Erythroblast (primary cell): ENCODE measurements at places on chromosomes 4 and X.

DNA sequence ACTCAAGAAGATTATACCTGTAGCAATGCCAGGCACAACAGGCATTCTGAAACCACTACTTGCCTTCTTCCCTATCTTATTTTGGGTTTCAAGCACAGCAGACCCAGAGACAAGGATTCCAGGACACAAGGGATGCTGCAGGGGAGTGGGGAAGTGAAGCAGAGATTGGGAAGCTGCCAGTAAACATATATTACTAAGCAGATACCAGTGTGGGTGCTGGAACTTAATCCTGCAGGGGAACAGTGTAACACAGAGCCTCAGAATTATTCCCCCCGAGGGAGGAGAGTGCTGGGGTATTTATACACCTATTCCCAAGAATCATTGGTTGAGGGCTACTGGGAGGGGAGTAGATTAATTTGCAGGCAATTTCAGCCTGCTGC is 33.3 kb upstream of the MAML3 start:
- no peak for DNase-seq

DNA sequence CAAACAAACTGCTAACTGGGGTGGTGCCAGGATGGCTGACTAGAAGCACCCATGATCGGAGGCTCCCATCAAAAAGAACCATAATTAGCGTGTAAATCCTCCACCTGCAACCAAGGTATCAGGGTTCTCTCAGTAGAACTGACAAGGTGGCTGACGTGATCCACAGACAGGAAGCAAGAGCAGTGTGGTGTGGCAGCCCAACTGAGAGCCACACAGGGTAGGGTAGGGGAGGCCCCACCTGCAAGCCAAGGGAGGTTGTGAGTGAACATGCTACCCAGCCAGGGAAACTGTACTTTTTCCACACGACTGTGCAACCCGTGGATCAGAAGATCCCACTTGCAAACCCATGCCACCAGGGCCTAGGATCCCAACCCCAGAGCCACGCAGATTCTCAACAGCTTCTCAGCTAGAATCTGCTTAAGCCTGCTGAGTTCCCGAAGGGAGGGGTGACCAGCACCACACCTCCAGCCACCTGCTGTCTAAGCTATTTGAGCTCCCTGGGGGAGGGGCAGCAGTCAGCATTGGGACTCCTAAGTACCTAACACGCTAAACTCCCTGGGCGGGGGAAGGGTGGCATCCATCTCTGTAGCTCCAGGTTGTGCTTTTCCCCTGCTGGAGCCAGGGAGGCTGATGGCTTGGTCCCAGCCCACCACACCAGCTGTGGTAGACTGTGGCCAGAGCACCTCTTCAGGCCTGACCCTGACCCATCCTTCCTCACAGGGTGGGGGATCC is 425.1 kb downstream of the GPM6A start:
- DNase-seq = no peak

DNA sequence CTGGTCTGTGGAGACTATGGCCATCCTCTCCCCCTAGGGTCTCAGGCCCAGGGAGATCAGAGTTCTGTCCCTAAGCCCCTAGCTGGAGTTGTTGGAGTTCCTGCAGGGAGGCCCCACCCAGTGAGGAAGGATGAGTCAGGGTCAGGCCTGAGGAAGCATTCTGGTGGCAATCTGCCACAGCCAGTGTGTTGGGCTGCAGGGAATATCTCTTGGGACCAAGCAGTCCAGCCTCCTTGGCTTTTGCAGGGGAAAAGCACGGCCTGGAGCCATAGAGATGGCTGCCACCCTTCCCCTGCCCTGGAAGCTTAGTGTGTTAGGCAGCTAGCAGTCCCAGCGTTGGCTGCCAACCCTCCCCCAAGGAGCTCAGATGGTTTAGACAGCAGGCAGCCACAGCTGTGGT is 202.4 kb downstream of the RTL9 start:
- no peak for DNase-seq

GRCh38 chr4:109410776-109411175 is 22.8 kb upstream of the SEC24B start:
- DNase-seq = no peak

DNA sequence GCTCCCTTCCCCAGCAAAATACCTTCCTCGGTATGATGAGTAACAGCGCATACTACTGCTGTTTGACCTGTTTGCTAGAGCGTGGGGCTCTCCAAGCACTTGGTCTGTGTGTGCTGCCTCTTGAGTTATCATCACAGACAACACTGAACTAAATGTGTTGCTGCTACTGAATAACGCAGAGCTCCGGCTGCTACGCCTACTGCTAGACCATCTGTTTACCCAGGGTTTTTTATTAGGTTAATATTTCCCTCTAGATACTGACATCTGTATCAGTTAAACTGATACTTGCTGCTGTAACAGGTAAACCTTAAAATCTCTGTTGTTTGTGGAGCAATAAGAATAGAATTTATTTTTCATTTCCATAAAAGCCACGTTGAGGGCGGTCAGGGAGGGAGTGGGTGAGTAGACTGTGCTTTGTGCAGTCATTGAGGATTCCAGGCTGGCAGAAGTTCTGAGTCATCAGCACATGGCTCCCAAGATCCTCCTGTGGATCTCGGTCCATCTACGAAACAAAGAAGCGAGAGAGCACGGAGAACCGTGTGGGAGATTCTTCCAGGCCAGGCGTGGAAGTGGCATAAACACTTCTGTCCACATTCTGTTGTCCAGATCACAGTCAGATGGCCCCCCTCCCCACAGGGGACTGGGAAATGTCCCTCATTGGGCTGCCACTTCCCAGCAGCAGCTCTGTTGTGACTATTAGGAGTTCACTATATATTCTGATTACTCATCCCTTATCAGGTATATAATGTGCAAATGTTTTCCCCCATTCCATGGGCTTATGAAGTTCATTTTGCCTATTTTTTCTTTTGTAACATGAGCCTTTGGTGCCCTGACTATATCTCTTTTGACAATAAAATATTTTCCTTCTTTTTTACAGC is 14.1 kb downstream of the GRK4 start:
- DNase-seq = no peak

DNA sequence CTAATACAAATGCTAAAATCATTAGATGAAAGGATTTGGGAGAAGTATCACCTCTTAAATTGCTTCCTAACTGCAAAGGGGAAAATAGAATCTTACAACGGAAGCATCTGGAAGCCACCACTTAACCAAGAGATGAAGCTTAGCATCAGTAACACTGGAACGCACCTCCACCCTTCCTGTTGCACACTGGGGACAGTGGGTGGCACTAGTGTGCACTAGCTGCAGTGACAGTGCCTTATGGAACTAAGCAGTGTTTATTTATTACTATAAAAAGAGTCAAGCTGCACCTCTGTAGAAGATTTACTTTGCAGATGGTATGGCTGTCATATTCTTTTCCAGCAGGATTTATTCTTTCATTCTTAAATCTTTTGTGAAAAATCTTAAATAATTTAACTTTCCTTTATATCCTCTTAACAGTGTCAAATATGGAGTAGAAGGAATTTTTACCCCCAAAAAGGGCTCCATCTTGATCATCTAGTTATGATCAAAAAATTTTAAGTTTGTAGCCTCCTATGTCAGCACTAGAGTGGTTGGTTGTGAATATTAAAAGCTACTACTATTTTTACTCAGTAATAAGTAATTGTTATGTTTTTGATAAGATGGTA is 76.7 kb downstream of the SCD5 start:
- DNase-seq = peak; percentile 42

DNA sequence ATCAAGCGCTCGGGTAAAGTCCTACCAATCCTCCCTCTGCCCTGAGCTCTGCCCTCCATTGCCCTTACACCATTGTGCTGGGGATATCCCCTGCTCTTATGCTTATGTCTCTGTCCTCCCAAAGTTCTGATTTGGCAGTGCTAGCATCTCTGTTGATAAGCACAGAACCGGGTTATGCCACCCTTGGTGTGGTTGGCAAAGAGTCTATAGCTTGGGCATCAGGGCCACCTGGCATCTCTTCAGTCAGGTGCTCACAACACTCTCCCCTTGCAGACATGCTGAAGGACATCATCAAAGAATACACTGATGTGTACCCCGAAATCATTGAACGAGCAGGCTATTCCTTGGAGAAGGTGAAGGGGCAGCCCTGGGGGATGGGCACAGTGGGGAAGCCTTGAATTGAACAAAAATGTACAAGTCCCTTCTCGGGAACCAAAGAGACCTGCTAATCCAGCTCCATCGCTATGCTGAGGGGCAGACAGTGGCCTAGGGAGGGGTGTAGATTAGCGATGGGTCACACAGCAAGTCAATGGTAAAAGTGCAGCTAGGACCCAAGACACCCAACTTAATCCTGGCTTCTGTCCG is 3.8 kb downstream of the MAGED2 start:
- no peak for DNase-seq

- no peak for DNase-seq
These were observed 101.8 kb upstream of the TLR3 start for GRCh38 chr4:185966997-185967775.

DNA sequence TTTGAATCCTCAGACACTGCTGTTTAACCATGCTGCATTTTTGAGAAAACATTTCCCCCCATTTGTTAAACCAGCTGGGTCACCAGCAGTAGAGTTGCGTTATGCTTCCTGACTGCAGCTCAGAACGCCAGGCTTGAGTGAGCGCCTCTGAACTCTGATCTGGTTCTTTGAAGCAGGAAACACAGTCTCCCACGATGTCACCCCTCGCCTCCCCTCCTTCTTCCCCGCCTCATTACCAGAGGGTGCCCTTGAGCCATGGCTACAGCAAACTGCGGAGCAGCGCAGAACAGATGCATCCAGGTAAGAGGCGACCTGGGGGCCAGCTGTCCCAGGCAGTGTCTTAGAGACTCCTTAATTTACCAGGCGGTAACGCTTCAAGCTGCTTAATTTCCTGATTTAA is 78.4 kb downstream of the REPS2 start:
- DNase-seq = no peak

GRCh38 chr4:32551943-32552342 is 1831.8 kb downstream of the PCDH7 start:
- no peak for DNase-seq

GRCh38 chrX:48278958-48279357 is 23.8 kb downstream of the SSX1 start:
- DNase-seq = no peak

- DNase-seq = no peak
These were observed 172.0 kb downstream of the PTTG2 start for GRCh38 chr4:38132107-38132673.

DNA sequence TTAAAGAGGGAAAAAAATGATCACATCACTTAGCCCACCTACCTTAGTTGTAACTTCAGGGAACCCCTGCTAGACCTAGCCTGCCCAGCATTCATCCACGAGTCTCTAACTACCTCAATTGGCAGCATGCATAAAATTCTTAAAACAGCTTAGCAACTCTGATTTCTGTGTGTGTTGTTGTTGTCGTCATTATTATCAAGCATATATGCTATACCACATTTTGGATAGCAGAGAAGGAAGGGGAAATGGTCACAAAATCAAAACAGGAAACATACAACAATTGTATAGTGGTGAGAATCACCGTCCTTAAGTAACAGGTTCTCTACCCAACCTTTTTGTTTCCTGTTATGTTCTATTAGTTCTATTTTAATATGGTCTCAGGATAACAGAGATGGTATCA is 2.7 kb upstream of the ACOT9 start:
- no peak for DNase-seq

GRCh38 chr4:88200186-88200585 is 41.7 kb upstream of the ABCG2 start:
- DNase-seq = no peak

DNA sequence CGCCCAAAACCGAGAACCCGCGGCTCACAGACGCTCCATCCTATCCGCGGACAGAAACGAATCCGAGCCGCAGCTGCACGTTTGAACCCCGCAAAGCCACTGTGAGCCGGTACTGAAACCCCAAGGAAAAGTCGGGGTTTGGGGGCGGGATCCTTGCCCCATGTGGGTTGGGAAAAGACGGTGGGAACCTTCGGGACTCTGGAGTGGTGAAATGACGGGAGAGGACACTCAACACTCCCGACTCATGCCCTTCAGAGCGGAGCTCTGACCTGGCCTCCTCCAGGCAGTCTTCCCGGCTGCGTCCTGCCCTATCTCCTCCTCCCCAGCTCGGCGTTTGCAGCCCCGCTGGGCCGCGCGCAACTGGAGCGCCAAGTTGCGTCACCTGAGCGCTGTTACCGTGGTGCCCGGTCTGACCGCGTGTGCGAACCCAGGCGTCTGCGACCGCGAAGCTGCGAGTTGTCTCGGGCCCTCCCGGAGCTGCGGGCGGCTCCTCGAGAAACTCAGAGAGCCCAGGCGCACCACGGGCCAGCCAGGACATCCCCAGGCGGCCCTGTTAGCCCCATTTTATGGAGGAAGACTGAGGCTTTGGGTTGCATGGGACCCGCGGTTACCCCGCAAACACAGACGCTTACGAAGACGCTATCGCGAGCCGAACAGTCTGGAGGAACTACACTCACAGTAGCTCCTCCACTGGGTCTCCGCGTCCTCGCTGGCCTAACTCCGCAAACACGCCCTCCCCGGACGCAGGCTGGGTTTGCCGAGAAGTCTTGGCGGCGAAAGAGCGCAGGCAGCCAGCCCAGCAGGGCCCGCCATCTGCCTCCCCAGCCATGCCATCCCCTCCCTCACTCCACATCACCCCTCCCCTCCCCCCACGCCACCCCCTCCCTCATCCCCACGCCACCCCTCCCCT is 20.3 kb upstream of the HMX1 start:
- no peak for DNase-seq

DNA sequence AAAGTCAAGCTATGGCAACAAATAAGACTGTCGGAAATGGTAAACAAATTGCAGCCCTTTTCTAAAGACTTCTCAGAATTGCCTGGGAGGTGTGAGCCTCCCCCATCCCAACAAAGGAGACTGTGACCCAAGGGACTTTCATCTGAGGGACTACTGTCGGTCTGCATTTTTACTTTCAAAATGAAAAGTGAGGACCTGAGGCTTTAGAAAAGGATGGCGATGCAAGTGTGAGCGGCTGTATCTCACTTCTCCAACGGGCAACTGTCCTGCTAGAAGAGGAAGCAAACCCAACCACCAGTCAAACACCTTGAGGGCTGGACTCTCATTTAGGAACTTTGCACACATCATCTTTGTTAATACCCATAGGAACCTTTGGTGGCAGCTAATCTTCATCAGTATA is 62.6 kb upstream of the CLNK start:
- no peak for DNase-seq

- peak; percentile 20 for DNase-seq
These were observed 919.6 kb upstream of the DIAPH2 start for GRCh38 chrX:95764972-95765451.

- DNase-seq = peak; percentile 76
These were observed 409.0 kb downstream of the BCOR start for GRCh38 chrX:39688576-39689375.

GRCh38 chr4:114273238-114273637 is 293.8 kb upstream of the ARSJ start:
- DNase-seq = no peak

DNA sequence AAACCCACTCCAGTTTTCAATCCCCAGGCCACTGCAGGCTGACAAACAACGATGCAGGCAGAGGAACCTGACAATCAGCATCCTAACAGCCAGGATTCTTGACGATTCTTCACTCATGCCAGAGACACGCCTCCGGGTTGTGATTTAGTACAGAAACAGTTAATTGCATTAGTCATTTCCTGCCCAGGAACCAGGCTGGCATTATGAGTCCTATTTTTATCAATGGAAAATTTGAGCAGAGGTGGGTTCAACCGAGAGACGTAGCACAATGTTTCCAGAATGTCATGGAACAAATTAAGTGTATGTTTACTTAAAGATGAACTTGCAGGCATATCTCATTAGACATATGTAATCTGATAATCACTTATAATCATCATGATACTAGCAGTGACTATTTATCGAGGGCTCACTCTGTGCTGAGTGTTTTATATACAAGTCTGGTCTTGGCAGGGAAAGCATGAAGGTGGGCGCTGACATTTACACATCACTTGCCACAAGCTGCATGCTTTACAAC is 159.7 kb downstream of the NSUN7 start:
- no peak for DNase-seq
